ENCODE measurements at places on chromosomes 6 and 20.

DNA sequence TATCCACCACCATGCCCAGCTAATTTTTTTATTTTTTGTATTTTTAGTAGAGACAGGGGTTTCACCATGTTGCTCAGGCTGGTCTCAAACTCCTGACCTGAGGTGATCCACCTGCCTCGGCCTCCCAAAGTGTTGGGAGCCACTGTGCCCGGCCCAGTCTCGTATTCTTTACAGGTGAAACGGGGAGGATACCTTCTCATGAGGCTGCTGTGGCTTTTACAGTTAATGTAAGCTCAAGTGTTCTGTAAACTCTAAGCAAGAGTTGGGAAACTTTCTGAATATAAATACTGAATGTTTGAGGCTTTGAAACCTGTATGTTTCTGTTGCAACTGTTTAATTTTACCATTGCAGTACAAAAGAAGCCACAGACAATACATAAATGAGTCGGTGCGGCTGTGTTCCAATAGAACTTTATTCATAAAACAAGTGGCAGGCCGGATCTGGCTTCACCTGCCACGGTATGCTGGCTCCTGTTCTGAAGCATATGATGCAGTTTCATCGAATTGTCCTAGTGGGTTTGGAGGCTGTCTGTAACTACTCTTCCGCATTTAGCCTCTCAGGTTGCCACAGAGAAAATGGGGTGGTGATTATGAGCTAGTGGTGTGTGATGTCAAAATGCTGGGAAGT lies 192.5 kb upstream of the ZFP64 start:
- DNase-seq: no peak

- DNase-seq: no peak
Observed at GRCh38 chr20:36431604-36432003, 109.7 kb upstream of the MYL9 start.

DNA sequence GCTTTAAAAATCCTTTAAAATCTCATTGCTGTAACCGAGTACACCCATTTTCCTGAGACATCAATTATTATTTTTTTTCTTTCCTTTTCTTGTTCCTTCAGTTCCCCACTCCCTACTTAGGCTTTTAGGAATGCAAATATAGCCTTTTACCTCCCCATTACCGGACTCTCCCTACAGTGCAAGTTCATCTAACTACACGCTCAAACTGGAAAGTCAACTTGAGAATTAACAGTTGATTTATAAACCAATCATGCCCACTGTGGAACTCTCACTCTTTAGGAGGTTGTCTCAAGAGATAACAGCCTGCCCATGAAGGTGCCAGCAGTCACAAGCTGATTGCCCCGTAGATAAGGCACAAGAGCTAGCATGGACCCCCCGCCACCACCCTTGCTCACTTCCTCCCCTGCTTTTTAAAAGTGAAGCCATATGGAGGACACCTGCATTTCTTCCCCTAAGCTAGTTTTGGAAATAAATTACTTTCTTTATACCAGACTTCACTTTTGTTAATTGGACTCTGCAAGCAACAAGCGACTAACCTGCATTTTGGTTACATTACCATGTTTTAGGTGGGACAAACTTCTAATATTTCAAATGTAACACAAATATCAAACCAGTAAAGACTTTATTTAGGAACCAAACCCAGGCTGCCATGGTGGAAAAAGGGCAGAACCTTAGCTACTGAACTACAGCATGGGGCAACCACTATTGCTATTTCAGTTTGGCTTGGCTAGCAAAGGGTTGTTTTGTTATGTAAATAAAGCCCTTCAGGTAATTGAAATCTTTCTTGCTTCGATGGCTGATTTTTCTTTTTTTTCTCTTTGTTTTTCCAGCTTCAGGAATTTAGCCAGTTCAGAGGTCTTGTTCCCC lies 34.9 kb downstream of the UBD start:
- no peak for DNase-seq

- no peak for DNase-seq
Observed at GRCh38 chr6:96015518-96016333, at the start of gene FUT9. Gene FUT9, plus strand, starts transcription at chr6:96015974. Its CDS starts 187,182 bp downstream, at chr6:96203156.

DNA sequence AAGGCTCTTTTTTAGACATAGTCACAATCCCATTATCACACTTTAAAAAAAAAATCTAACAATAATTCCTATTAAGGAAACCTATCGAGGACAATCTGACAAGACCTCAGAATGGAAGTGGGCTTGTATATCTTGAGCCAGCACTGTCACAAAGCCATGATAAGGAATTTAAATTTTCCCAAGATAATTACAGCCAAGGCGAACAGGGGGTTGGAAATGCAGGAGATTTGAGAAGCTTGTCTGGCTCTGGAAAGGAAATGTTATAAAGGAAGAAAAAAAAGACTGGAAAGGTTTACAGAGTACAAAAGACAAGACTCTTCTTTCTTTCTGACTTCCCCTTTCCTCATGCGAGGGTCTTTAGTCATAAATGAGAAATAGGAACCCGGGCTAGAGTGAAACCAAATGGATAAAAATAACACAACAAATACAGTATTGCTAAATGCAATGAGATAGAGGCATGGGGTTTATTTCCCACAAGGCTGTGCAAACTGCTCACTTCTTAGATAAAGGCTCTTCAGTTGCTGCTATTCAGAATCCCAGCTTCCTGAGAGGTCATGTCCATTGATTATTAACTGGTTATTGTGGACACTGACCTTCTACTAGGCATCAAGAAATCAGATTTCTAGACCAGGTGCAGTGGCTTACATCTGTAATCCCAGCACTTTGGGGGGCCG lies 13.4 kb upstream of the GHRH start:
- DNase-seq: no peak

DNA sequence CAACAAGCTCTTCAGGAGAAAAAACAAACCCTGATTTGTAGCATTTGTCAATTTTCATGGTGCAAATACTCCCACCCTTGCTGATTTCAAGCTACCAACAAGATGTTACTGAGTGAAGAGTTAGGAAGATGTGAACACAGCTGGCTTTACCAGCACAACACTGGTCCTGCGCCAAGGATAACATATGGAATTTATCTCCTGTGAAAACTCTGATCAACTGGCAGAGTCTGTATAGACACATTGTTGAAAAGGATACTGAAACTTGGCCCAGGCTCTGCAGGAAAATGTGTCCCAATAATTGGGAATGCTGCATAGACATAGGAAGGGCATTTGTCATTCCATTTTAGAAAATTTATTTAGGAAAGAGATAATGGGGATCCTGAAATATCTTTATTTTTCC lies 29.0 kb downstream of the OTOR start:
- DNase-seq: no peak

DNA sequence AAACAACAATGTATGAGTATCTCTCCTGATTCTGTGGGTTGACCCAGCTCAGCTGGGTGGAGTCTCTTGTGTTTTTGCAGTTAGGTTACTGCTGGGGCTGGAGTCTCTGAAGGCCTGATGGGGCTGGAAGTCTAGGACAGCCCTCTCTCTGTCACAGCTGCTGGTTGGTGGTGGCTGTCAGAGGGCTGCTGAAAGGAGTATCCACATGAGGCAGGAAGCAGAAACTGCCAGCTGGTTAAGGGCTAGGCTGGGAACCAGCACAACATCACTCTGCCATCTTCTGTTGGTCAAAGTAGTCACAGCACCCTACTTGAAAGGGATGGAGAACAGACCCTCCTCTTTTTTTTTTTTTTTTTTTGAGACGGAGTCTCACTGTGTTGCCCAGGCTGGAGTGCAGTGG lies 10.0 kb upstream of the PACSIN1 start:
- DNase-seq: no peak

Measured in GM23248 (cell line).